ENCODE measurements at places on chromosomes 2 and 18.

- DNase-seq: no peak
These were observed 35.4 kb downstream of the TOGARAM2 start for GRCh38 chr2:29016504-29016903.

DNA sequence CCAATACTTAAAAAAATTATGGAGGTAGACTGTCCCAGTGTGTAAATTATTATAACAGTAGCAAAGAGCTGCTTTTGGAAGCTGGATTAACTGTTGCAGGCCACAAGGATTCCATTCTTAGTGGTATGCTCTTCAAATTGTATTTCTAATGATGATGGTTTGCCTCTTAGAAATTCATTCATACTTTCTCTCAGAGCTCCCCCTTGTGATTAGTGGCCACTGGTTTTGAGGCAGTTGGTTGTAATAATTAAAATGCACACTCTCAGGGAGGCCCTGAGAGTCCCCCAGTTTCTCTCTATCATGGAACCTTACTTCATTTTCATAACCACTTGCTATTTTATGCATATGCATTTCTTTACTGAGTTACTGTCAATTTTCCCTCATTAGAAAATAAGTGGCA lies 122.5 kb downstream of the PLA2R1 start:
- no peak for DNase-seq

GRCh38 chr2:136666-137065 lies 90.4 kb upstream of the FAM110C start:
- DNase-seq: no peak

DNA sequence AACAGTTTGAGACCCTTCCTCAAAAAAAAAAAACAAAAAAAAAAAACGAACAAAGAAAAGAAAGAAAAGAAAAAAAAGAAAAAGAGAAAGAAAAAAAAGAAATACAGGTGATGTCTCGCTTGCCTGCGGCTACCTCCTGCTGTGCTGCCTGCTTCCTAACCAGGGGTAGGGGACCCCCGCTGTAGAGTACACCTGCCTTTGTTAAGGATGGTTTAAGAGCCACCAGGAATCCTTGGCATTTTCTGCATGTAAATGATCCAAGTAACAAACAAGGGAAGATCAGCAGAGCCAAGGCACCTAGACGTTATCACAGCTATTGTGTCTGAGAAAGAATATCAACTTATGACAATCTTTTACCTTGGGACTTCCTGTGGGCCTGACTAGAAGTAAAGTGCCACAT lies 856.8 kb upstream of the GCFC2 start:
- DNase-seq: no peak

- peak; percentile 20 for DNase-seq
These were observed at the start of gene CFAP65 for GRCh38 chr2:219041252-219041651. Gene CFAP65, minus strand, starts transcription at chr2:219041516. Its CDS starts 2,468 bp downstream, at chr2:219039048.

- DNase-seq: no peak
These were observed 10.1 kb downstream of the ZNF521 start for GRCh38 chr18:25341831-25342230.

Measured in AG04450 (cell line).